ENCODE measurements at places on chromosomes 3 and 15. TPM values are rescaled to one million over a fixed set of nuclear protein-coding genes. Genes with fewer than 3 reads are reported as not detected.

OXNAD1 gene
- total RNA-seq = 17.4 TPM

KLHL6 gene
- 2.3 TPM for total RNA-seq

IL5RA gene
- under 0.01 TPM for total RNA-seq

FBXL2 gene
- 22.9 TPM for total RNA-seq

NEO1 gene
- total RNA-seq = 13.0 TPM

GOLGA6L7 gene
- total RNA-seq = not detected

CDHR4 gene
- total RNA-seq = not detected

UPK1B gene
- not detected for total RNA-seq

AADACL2 gene
- not detected for total RNA-seq

MYLK gene
- total RNA-seq = 7.3 TPM

EFCC1 gene
- under 0.01 TPM for total RNA-seq

ITIH3 gene
- not detected for total RNA-seq

RAD18 gene
- 21.3 TPM for total RNA-seq

SLC28A2 gene
- total RNA-seq = not detected

TUBGCP4 gene
- total RNA-seq = 14.2 TPM

TRAIP gene
- 5.5 TPM for total RNA-seq

ZNF662 gene
- total RNA-seq = 0.33 TPM

ASB7 gene
- 23.3 TPM for total RNA-seq

SHC4 gene
- total RNA-seq = 98.9 TPM

COL6A5 gene
- total RNA-seq = under 0.01 TPM

TRIM59 gene
- total RNA-seq = 26.8 TPM

DAG1 gene
- total RNA-seq = 78.1 TPM

GPR149 gene
- not detected for total RNA-seq

IP6K1 gene
- total RNA-seq = 67.3 TPM

PLCH1 gene
- total RNA-seq = 1.00 TPM

CCRL2 gene
- not detected for total RNA-seq

SMCO1 gene
- total RNA-seq = not detected

MNS1 gene
- total RNA-seq = 1.1 TPM

CPN2 gene
- not detected for total RNA-seq

Measured in melanocyte of skin (primary cell).